Activated naive CD4-positive, alpha-beta T cell treated with Interleukin-2 at 50 U/mL for 16 hours (primary cell): ENCODE measurements at places on chromosomes 16 and 17.
A peak's percentile ranks its signal among the peaks of the same experiment; 100 is the strongest.

DNA sequence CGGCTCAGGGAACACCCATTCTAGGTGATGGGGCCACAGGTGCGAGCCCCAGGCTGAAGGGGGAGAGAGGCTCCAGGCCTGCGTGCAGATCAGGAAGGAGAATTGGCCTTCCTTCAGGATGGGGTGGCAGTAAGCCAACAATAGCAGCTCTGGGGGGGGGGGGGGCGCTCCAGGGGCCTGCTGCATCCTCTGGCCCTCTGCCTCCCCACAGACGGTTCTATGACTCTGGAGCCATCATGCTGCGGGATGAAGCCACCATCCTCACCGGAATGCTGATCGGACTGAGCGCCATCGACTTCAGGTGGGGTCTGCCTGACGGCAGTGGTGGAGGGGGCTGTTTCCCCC, 6.1 kb downstream of the RUNDC3A start:
- DNase-seq = no peak

GRCh38 chr17:75468291-75468754, 11.9 kb downstream of the TMEM94 start:
- no peak for DNase-seq

DNA sequence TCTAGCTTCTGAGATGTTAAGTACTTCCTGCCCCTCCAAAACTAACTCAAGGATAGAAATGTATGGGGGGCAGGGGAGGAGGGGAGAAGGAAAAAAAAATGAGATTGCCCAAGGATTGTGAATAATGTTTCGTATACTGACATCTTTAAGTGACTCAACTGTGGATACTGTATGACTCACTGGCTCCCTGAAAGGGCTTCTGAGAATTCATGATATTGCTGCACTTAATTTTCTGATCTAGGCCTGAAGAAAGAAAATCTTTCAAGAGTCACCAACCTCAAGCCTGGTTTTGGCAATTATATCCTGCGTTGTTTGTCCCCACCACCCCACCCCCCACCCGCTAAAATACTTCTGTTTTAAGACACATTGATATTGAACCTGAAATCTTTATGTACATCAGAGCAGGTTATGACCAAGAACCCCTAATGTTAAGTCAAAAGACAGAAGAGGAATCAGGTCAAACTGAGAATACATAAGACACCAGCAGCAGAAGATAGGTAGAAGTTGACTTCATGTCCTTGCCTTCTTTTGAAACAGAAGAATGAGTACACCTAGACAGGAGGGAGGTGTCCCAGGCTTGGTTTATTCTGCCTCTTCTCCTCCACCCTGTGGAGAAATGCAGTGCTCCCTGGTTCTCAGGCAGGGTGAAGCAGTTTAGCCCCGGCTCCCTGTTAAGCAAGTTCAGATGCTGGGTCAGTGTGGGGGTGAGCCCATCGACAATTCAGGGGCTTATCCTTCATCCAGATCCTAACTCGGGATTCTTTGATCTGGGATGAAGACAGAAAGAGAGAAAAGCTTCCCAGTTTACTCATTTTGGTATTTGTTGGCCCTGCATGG, 3.3 kb upstream of the FBXL20 start:
- DNase-seq = peak; percentile 17

GRCh38 chr16:149024-149660, 3.3 kb upstream of the HBZ start:
- DNase-seq = no peak

DNA sequence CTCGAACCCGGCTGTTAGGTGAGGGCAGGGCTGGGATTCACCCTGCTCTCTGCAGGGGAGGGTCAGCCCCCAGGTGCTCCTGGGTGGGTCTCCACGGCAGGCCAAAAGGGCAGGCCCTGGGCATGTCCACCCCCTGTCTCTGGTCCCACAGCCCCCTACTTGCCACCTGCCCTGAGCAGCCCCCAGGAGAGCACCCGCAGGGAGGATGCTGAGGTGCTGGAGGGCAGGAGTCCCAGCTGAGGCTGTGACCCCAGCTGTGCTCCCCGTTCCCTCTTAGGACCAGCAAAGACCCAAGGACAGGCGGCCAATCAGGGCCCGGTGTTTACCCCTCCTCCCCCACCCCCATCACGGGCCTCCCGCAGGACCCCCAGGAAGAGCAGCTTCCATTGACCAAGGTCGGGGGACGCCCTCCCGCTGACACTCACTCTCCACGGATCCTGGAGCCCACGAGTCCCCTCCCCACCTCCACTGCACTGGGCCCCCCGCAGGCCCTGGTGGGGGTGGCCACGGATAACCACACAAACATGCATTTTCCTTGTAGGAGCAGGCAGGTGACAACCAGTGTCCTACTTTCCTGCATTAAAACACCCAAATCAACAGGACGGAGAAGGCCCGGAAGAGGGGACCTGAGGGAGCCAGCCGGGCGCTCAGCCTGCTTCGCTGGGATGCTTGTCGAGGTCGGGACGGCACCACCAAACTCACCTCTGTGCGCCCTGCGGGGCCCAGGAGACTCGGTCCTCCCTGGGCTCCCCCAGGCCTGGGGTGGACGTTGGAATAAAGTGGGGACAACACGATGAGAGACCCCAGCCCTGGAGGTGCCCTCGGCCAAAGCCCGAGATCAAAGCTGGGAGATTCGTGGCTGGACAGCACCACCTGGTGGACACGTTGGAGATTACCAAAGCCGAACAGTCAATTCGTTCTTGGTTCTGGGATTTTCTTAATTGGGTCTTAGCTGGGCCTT, 22.5 kb upstream of the ENPP7 start:
- peak; percentile 64 for DNase-seq
